ENCODE measurements at places on chromosomes 2 and 18.

DNA sequence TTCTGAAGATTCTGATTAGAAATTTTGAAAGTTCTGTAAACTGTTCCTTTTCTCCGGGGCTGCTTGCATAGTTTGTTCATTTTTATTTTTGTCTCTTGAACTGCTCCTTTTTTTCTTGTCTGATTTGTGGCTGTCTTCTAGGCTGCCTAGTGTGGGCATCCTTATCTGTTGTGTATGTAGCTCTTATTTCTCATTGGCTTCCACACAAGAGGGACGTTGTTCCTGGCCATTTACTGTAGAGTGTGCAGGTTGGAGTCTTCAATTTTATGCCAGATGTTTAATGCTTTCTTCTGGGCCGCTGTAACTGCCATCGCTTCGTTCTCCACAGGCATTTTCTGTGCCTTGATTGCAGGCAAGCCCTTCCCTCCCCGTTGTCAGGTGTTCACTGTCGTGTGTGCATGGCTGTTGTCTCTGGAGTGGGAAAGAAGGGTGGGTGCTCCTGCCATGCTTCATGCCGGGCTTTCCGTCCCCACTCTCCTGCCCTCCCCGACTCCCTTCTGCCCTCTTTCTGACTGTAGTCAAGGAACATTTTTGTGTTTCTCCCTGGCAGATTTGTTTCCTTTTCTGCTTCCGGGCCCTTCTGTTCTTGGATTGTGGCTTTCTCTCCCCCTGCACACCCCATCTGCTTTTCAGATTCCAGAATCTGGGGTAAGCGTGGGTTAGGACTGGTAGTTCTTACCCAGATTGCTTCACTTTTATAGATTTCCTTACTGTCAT lies 15.5 kb downstream of the CEP192 start:
- DNase-seq = peak; percentile 23

- no peak for DNase-seq
These were observed 678.9 kb upstream of the CELF4 start for GRCh38 chr18:38244480-38244879.

- DNase-seq = peak; percentile 96
These were observed 29.7 kb downstream of the NOL10 start for GRCh38 chr2:10659898-10660568.

DNA sequence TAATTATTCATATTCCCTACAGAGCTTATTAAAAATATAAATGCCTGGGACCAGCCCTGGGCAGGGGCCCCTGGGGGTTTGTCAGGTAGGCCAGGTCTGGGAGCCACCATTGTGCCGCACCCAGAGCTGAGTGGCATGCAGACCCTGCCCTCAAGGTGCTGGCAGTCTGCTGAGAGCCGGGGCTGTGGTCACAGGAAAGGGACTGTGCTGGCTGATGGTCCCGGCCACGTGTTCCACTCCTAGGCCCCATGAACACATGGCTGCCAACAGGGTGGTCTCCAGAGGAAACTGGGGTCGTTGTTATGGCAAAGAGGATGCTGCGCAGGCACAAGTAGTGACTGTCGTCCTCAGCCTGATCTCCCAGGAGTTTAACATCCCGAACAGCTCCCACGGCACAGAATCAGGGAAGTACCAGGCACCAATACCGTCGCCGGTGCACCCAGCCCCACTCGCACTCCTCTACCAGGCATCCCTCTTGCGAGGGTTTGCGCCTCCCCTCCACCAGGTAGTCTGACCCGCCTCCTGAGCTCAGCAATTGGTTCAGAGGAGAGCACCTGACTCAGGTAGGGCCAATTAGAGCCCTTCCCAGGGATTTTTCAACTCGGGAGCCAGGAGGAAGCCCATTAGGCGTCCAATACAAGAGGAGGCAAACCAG lies 39.2 kb upstream of the BIN1 start:
- DNase-seq = no peak

DNA sequence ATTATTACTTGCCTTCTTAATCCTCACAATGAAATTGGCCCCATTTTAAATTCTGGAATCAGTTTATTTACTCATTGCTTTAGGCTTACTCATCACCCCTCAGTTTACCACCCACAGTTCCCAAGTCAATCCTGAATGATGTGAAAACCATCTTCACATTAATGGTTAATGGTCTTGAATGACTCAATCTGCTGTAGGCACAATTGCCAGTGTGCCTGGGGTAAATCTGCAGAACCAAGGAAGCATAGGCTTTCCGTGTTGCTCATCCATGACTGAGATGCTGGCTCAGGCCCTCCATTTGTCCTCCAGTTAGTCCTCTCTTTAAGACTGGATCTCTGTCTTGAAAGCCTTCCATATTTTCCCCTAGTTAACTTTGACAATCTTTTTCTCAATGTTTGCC lies 164.5 kb downstream of the PMAIP1 start:
- peak; percentile 78 for DNase-seq

DNA sequence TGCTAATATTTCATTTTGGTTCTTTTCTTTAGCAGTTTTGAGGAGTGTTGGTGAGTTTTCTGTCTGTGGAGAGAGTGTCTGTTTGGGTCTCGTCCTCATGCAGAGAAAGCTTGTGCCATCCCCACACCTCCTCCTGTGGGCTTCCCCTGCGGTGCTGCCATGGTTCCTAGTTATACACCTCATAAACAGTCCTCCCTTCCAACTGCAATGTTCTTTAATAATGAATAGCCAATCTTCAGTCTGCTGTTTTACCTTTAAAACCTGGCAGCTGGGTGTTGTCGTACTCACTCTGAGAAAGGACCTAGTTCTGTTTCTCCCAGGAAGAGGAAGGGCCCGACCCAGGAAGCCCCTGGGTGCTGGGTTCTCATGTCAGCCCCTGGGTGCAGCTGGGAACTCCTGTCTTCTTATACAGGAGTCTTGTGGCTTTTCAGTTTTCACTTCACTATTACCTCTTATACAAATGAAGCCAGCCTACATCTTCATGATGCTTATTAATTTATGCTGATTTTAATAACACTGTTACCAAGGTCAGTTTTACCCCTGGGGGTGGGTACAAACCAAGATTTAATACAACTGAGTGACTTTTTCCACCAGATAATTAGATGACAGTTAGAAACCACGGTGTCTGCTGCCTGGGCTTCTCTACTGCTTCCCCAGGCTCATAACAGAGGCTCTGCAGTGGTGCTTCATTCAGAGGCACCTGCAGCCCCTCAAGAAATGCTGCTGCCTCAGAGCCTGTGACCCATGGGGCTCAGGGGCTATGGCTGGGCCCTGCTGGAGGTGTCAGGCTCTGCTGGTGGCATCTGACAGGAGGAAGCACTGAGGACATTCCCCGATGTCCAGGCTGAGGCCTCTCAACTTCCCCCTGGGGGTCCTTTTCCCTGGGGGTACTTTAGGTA lies 59.1 kb downstream of the COA5 start:
- DNase-seq = no peak

- DNase-seq = no peak
These were observed 63.2 kb upstream of the TCF4 start for GRCh38 chr18:55651236-55651635.

GRCh38 chr2:96787411-96787810 lies 26.7 kb downstream of the CNNM4 start:
- no peak for DNase-seq

GRCh38 chr2:148044322-148044721 lies 23.4 kb downstream of the MBD5 start:
- no peak for DNase-seq

GRCh38 chr2:155424518-155424917 lies 726.0 kb downstream of the KCNJ3 start:
- no peak for DNase-seq

DNA sequence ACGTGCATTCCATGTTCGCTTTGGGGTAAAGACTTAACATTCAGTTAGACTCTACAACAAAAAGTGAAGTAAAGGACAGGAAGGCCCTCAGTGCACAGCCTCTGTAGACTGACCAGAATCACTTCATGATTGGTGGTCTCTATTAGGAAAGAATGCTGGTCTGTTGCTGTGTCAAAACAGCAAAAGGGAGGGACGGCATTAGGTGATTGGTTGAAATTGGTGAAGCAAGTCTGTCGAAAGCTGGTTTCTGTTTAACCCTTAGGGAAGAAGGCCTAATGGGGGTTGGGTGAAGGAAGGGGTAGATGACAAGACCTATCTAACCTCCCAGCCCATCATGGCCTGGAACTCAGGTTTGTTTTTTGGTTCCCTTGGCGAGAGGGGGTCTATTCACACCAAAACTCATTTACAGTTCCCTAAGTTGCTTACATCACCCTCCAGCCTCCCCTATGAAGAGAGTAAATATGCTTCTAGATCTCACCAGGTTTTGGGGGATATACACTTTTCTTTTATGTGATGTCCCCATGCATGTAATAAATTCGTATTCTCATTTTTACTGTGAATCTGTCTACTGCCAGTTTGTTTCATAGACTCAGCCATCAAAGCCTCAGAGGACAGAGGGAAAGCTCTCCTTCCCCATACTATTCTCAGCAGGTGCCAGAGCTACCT lies 65.6 kb downstream of the TMEM17 start:
- no peak for DNase-seq

DNA sequence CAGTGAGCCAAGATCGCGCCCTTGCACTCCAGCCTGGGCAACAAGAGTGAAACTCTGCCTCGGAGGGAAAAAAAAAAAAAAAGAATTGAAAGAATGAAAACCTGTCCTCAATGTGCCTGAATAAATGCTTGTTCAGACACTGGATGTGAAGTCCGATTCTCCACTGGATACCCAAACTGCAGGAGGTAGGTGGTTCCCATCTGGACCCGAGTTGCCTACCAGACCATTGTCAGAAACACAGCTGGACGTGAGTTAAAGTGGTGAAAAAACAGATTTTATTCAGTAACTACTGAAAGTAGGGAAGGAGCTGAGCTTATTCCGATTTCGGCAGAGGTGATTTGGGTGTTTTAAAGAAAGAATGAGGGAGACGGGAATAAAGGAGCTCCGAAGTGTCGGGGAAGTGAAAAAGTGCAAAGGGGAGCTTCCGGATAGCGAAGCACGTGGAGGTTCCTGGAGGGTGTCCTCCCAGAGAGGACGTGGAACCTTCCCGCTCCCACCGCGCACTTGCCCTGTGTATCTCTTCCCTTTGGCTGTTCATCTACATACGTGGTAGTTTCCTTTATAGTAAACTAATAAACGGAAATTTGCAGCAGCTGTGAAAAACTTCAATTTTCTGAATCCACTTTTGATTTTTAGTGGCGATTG lies 10.4 kb upstream of the ZDBF2 start:
- DNase-seq = no peak

- DNase-seq = peak; percentile 97
These were observed 130.8 kb upstream of the NT5C1B start for GRCh38 chr2:18719978-18720775.

DNA sequence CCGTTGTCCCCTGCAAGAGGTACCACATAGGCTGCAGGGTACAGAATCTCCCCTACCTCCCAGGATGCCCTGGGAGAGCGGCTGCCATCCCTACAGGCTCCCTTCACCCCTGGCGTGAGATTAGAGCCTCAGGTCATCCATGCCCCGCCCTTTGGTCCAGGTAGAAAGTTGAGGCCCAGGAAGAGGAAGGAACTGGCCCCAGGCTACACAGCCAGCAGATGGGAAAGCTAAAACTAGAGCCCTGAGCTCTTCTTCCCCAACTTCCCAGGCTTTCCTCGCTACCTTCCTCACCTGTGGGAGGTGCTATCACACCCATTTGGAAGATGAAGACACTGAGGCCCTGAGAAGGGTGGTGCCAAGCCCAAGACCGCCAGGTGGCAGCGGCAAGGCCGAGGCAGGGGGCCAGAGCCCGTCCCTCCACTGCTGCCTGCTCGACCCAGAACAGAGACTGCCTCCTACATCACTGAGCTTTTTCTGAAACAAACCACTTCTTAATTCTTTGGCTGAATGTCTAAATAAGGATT lies 25.8 kb downstream of the CIB4 start:
- peak; percentile 11 for DNase-seq

GRCh38 chr2:64459575-64459974 lies 5.6 kb downstream of the LGALSL start:
- DNase-seq = no peak

DNA sequence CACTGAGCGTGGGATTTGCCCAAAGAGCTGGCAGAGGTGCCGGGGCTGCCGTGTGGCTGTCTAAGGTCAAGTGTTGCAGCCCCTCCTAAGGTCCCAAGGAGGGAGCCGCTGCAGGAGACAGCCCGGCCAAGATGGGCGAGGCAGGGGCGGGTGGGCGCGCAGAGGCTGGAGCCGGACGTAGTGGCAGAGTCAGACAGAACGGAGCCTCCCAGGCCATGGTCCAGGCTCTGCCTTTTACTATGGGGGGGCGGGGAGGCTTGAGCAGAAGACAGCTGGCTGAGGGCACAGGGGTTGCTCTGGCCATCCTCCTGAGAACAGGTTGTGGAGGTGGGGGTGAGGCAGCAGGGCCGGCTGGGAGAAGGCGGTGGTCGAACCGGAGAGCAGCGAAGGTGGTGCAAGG lies 27.5 kb upstream of the PRLH start:
- DNase-seq = no peak

DNA sequence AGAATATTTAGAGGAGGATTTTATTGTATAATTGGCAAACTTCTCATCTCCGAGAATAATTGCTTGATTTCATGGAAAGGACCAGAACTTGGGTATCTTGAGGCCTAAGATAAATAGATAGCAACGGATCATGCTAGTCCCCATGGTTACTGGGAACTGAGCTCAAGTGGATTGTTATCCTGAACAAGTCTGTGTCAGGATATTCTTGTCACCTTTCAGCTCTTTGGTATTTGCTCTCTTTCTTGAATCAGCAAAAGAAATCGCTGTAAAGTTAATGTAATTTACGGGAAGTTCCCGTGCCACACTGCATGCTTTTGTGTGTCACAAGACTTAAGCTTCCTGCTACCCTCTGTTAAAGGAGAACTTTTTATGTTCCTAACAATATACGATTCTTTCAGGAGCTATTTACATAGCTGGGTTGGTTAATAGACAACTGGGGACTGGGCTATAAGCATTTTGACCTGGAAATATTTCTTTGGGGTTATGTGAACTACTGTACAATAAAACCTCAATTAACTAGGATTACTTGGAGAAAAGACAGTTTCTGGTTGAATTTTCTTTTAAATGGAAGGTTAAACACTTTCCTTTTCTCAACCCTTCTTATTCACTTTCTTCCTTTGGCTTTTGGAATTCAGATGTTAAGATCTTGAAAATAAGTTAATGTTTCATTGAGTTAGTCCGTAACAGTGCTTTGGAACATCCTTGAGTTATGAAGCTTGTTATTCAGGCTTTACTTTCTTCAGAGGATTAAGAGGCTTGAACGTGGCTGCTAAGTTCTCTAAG lies 151.2 kb downstream of the FMNL2 start:
- DNase-seq = no peak

DNA sequence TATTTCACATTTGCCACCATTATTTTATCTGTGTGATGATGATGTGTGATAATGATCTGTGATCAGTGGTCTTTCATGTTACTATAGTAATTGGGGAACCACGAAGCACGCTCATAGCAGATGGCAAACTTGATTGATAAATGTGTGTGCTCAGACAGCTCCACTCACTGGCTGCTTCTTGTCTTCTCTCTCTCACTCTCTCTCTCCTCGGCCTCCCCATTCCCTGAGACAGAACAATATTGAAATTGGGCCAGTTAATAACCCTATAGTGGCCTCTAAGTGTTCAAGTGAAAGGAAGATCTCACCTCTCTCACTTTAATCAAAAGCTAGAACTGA lies 60.7 kb upstream of the RAPGEF4 start:
- DNase-seq = no peak
